ENCODE measurements at places on chromosomes 3 and 15.

- no peak for DNase-seq
These were observed 746.2 kb downstream of the GRM7 start for GRCh38 chr3:7607083-7607482.

DNA sequence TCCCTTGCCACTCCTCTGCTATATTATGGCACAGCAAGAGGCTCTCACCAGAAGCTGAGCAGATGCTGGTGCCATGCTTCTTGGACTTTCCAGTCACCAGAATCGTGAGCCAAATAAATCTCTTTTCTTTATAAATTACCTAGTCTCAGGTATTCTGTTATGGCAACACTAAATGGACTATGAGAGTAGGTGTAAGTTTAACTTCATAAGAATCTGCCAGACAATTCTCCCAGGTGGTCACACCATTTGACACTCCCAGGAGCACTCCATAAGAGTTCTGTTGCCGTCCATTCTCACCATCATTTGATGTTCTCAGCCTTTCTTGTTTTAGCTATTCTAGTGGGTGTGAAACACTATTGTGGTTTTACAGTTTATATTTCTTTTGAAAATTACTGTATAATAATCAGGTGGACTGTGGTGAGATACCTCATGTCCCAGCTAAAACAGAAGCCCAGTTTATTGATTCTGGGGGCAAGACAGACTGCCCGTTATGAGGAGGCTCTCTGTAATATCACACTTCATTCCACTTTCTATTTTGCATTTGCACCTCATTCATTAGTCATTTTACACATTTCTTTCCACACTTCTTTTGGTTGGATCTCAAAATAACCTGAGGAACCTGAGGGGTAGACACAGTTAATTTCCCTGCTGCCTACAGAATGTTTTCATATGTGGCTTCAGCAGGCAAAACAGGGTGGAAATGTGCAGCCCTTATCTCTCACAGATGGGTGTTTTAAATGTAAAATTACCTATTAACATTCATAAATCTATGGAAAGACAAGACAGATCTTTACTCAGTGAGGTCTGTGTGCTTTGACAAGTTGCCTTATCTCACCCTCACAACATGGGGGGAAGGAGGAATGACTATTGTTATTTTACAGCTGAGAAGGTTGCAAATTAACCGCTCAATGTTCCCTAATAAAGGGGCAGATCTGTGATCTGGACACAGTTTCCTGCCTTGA lies 42.1 kb downstream of the CDCP1 start:
- DNase-seq, result no peak

DNA sequence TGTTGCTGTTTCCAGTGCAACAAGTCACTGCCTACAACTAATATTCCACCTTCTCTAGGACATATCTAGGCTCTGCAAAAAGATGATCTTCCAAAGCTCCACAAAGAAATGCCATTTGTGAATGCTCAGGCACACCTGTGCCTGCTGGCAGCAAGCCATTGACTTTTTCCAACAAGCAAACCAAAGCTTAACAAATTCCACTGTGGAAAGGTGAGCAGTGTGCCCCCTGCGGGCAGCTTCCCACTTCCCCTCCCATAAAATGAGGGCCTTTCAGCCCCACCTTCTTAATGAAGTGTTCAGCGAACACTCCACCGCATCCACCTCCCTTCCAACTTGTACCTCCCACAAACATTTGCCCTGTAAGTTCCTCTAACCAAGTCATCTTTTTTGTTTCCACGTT lies 157.5 kb upstream of the SLC24A5 start:
- no peak for DNase-seq

DNA sequence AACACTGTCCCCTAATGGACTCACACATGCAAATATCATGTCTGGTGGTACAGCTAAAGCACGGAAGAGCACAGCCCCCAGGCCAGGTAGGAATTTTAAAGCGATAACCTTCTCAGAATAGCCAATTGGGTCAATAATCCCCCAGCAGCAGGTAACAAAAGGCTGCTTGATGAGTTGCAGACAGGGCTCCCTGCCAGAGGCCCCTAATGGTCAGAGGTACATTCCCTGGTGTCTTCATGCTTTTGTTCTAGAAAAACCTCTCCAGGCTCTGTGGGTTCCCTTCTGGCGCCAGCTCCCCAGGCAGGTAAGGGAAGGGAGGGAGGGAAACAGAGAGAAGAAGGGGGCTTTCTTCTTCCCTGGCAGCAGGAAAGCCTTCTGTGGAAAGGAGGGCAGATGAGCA lies 43.4 kb upstream of the PRTG start:
- DNase-seq, result no peak

DNA sequence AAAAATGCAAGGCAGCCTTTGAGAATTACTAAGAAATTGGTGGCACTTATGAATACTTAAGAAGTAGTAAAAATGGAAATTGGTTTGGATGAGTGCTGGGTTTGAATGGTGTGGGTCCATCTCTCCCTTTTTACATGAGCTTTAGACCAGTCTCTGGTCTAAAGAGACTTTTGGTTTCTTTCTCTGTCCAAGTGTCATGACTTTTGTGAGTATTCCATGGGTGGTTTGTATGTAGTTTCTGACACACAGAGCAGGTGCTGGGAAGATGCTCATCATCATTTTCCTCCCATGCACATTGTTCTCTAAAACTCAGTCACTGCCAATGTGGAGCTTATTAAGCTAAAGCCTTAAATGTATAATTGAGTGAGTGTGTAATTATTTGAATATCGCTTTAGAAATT lies 63.5 kb downstream of the KAT2B start:
- DNase-seq, result no peak

DNA sequence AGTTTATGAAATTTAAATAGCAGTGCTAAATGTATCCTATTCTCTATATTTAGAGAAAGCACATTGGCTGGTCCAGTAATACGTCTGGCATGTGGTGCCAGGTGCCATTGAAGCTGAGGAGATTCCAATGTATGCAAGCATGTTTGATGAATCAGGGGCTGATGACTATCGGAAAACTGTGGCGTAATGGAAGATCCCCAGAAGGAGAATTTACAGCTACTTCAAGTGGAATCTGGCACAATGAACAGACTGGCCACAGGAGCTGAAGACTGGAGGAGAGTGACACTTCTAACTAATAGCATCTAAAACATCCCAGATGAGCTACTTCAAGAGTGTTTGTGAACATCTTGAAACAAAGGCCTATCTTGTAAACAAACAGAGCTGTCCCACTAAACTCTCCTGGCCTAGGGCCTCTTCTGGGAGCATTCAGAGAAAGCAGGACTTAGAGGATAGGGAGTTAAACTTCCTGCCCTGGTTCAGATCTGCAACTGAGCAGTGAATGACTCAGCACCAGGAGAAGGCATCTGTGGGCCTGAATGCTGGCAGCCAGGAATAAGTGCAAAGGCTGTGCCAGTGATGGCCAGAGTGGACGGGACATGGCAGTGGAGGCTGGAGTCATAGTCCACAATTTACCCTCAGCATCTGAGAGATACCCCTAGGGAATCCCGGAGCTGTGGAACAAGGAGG lies 15.2 kb upstream of the ACTC1 start:
- no peak for DNase-seq

GRCh38 chr3:109640146-109640652 lies 302.9 kb upstream of the DPPA4 start:
- DNase-seq, result no peak

- no peak for DNase-seq
These were observed 38.1 kb downstream of the SERPINI1 start for GRCh38 chr3:167773584-167773983.

- DNase-seq, result no peak
These were observed 137.7 kb downstream of the FNDC3B start for GRCh38 chr3:172177046-172177445.

DNA sequence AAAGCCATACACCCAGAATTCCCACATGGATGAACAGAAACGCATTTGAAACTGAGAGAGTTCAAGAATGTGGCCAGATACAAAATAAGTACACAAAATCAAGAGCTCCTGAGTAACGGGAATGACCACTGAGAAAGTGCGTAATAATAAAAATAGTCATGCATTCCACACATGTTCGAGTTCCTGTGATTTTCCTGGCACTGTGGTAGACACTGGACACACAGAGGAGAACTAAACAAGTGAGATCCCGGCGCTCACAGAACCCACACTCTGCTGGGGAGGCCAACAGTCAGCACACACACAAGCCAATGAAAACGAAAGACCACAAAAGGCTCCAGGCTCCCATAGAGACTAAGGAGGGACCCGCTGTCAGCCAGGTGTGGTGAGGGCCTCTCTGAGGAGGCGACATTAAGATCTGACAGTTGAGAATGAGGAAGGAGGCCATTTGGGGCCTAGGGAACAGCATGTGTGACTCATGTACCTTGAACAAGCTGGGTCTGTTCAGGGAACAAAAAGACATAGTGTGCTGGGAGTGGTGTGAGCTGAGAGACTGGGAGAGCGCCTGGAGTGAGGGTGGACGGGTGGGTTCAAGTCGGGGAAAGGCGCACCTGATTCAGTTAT lies 5.1 kb downstream of the FAM107A start:
- no peak for DNase-seq

GRCh38 chr3:132593241-132593946 lies 3.7 kb upstream of the ACKR4 start:
- no peak for DNase-seq

GRCh38 chr3:184176377-184177330 lies 2.0 kb downstream of the AP2M1 start:
- no peak for DNase-seq

DNA sequence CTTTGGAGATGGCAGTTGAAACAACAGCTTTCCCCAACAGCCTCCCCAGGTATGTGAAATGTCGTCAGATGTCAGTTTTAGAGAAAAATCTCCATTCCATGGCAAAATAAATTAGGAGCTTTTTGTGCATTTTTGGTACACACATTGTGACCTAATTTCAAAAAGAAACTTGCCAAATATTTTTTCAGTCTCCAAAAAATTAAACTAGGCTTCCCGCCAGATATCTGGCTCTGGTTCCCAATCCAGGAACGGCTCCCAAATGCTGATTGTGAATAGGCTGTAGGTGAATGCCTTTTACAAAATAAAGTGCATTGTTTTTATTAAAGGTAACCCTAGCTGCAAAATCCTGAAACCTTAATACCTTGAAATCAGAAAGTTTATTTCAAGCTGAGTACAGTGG lies 10.9 kb downstream of the KCNAB1 start:
- no peak for DNase-seq

- DNase-seq, result no peak
These were observed 330.1 kb upstream of the TPM1 start for GRCh38 chr15:62712455-62712839.

GRCh38 chr3:39276746-39277145 lies 3.1 kb downstream of the CX3CR1 start:
- DNase-seq, result no peak

DNA sequence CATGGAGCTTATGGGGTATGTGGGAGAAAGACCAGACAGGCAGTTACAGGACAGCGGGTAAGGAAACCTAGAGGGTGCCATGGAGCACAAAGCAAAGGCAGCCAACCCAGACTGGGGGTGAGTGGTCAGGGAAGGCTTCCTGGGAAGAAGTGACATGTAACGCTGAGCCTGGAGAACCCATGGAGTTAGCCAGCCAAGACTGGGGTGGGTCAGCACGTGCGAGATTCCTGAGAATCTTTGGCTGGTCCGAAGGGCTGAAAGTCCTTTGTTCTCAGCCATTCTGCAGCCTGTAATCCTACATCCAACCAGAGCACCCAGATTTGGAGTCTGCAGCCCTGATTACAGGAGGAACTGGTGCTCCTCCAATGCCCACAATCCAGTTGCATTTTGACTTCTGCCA lies 120.1 kb upstream of the WNT5A start:
- no peak for DNase-seq

DNA sequence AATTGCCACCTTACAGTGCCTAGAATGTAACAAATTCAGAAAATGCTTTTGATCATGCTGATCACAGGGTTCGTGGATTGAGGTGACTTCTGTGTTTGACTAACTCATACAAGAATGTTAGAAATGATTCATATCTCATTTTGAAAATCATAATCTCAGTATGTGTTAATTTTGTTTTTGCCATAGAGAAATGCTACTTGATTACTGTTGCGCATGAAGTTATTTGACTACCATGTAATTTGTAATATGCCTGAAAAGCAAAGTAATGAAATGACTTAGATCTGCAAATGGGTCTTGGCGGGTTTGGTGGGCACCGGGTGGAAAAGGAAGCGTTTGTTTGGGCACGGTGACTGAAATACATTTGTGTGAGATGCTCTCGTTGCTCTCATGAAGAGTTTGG lies 173.6 kb upstream of the BHLHE40 start:
- peak; percentile 65 for DNase-seq

GRCh38 chr3:4675704-4676103 lies 182.6 kb downstream of the ITPR1 start:
- no peak for DNase-seq

DNA sequence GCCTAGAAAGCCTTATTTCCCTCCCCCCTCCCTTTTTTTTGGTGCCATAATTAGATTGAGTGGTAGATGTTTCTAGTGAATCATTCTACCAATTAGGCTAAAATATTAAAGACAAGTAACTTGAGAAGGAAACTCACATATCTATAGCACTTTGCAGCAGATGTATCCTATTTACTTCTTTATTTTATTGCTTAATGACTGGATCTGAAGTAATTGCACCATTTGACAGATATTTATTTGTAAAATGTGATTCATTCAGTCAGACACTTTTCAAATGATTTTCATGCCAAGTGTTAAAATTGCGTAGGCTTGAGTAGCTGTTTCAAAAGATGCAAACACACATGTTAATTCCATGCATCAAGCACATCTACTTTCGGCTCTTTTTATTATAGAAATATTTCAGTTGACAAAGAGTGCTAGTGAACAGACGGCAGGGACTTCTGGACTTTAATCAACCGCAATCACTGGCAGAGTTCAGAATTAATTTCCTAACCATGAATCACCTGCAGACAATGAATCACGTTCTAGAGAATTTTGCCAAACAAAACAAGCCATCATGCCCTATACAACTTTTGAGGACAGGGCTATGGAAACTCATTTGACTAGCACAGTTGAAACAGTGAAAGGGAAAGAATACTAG lies 636.8 kb downstream of the MECOM start:
- DNase-seq, result no peak

DNA sequence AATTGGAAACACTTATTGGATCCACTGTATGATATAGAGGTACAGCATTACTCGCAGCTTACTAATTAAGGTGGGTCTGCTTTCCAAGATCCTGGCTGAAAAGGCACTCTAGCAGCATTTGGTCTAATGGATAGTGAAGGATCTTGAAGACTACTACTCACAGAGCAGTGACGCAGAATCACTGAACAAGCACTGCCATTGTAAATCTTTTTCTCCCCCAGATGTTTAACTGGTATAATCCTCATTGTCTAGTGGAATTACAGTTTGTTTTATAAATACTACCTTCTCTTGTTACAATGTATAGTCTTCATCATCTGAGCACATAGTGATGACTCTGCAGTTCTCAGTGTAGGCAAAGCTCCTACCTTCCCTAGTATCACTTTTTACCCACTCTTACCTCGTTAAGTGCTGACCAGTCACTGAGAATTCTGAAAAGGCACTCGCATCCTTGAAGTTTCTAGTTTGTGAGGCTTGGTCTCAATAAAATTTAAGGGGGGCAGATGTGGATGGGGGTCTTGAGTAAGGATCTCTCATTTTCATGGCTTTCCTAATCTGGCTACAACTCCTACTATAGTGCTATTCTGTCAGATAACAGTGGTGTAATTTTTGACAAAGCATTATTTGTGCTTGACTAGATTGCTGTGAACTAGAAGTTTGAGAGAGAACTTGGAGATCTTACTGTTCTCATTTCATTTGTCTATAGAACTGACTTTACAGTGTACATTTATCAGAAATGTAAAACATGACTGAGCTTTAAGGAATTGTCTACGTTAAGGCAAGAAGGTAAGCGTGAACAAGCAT lies 23.2 kb downstream of the MAPK6 start:
- no peak for DNase-seq

GRCh38 chr3:110855207-110855606 lies 216.4 kb upstream of the NECTIN3 start:
- DNase-seq, result no peak

Data from T-helper 2 cell treated with Interferon-gamma antibody and Interleukin-4, amounts not matched to agents 5 μg/mL and 100 μg/mL, for 36 hours (primary cell).